Cortex of kidney (tissue), 1 donor: ENCODE measurements at places on chromosomes 13 and 19.

DNA sequence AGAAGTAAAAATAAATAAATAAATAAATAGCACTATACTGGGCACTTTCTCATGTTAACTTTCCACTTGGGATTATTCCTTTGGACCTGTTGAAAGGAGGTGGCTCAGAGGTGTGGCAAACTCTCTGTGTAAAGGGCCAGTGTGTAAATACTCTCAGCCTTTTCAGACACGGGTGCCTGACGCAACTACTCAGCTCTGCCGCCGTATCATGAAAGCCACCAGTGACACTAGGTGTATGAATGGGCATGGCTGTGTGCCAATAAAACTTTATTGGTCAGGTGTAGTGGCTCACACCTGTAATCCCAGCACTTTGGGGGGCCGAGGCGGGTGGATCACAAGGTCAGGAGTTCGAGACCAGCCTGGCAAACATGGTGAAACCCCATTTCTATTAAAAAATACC, 20.1 kb upstream of the SLC39A3 start:
- DNase-seq: no peak

- no peak for DNase-seq
These were observed 178.6 kb downstream of the RBM26 start for GRCh38 chr13:79227418-79227817.

DNA sequence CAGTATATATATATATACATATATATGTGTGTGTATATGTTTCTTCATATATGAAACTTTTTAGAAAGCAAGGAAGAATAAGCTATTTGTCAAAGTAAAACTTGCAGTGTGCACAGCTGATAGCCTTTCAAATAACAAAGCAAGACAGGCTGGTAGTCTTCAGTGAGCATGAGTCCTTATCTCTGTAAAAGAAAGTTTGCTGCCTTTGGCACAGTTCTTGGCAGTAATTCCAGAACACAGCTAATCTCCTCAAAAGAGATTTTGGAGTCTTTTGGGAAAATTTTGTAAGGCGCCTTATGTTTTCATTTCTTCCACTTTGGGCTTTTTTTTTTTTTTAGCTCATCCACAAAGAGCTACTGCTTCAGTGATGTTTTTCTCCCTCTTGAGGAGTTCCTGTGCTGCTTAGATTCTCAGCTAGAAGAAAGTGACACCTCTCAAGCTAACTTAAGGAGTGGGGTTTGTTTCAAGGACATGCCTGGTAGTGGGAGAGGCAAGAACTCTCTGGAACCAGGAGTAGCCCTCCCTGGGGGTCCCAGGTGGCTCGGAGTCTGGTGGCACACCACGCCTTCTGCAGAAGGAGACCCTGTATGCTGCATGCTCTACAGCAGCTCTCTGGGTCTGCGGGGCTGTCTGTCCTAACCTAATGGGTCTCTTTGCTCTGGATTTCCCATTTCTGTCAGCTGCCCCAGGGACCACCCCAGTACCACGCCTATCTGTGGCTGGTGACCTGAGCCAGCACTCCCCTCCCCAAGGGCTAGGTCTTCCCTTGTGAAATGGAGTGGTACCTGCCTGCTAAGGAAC, 58.8 kb downstream of the TNFRSF19 start:
- DNase-seq: no peak

GRCh38 chr19:4543842-4544647, 4.2 kb upstream of the LRG1 start:
- DNase-seq: no peak

DNA sequence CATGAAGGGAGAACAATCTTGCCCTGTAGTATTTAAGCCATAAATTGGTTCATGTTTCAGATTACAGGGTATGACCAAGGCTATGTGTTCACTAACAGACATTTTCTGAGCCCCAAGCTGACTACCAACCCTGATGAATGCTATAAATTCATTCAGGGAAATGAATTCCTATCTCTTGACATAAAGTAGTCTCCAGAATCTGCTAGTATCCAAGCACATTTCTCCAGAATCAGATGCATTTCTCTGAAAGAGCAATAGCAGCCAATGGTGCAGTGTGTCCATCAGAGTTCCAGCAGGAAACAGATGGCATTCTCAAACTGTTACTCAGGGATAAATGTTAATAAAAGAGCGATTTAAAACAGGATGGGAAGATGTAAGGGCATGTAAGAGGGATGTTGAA, 226.4 kb downstream of the COG6 start:
- no peak for DNase-seq

DNA sequence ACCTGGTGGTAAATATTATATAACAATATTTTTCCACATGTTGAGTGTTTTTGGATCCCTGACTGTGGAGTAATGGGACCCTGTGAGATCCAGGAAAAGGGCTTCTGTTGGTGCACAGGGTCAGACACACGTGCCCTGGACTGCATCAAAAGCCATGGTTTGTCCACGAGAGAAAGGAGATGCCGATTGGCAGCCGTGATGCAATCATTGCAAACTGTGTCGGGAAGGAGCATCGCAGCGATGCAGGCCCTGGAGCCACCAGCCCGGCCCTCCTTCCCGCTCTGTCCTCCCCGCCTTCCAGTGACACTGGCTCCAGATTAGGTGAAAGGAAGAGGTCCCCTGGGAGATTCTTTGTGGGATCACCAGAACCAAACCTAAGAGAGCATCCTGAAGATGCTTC, 9.1 kb downstream of the COL4A2 start:
- DNase-seq: no peak

DNA sequence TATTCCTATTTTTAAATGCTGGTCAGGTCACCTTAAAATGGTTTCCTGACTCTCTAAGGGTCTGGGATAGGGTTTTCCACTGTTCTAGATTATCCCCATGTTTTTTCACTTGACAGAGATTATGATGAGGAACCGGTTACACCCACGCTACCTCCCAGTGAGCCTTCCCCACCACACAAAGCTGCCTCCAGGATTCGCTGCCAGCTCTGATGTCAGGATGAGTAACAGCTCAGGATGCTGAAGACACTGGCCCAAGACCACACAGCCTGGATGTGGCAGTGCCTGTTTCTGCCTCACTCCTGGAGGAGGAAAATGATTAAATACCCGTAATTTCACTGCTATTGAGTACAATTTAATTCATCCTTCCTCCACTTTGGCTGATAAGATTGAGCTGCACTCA, 22.9 kb downstream of the ZNF114 start:
- no peak for DNase-seq

GRCh38 chr13:24161010-24161775, 673 bp downstream of the SPATA13 start:
- no peak for DNase-seq

GRCh38 chr19:3879656-3880055, 829 bp upstream of the ATCAY start:
- DNase-seq: no peak

GRCh38 chr19:19443902-19444680, 38.6 kb downstream of the GATAD2A start:
- DNase-seq: no peak

DNA sequence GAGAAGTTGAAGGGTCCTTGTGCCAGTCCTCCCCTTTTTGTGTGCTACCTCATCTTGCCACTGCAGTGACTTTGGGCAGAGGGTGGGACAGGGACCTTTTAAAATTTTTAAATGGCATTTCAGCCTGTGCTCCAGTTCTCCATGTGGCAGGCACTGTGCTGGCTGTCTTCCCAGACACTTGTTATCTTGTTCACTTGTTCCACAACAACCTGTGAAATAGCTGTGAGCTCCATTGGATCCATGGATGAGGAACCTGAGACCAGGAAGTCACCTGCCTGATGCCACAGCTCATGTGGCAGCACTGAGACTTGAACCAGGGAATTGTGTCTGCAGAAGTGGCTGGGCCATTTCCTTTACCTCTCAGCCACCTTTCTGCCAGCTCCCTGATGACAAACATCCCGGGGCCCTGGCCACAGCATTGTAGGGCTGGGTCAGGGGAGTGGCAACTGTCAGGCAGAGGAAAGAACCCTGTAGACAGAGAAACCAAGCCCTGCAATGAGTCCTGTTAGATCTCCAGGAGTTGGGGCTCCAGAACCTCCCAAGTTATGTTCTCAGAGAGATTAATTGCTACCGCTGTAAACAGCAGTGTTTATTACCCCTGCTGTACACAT, 6.4 kb downstream of the EGLN2 start:
- no peak for DNase-seq

DNA sequence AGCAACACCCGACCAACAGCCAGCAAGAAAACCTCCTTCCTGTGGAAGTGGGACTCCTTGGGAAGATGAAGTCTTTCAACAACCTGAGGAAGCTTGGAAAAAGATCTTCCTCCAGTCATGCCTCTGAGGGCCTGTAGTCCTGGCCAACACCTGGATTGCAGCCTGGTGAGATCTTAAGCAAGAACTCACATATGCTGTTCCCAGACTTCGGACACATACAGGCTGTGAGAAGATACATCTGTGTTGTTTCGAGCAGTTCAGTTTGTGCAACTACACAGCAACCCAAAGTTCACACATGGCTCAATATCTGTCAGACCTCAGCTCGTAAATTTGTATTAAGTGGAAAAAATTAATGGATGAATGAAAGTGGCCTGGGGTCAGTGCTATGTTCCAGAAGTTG, 65.1 kb upstream of the UBAC2 start:
- no peak for DNase-seq

DNA sequence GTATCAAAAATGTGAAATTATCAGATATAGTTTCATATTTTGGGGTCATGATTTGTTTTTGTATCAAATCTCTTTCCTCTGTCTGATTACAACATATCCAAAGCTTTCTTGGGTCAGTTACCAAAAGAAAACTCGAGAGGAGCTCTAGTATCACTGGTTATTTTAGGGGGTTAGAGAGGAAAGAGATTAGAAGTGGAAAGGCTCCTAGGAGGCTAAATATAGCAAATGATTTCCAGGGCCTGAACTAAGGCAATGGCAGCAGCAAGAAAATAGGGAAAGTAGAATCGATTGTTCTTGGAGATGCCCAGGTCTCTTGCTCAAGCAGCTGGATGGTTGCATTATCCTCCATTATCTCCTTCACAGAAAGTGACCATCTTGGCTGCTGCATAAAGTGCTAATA, 72.9 kb downstream of the NHLRC3 start:
- DNase-seq: no peak

DNA sequence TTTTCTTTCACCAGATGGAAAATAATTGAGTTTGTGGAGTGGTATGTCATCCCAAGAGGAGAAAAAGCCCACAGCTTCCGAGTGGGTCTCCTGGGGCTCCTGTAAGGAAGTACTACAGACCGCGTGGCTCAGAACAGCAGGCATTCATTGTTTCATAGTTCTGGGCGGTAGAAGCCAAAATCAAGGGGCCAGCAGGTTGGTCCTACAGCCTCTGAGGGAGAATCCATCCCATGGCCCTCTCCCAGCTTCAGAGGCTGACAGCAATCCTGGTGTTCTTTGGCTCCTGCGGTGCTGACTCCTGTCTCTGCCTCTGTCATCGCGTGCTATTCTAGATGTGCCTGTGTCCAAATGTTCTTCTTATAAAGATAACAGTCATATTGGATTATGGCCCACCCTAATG, 362.6 kb downstream of the FGF14 start:
- DNase-seq: no peak

DNA sequence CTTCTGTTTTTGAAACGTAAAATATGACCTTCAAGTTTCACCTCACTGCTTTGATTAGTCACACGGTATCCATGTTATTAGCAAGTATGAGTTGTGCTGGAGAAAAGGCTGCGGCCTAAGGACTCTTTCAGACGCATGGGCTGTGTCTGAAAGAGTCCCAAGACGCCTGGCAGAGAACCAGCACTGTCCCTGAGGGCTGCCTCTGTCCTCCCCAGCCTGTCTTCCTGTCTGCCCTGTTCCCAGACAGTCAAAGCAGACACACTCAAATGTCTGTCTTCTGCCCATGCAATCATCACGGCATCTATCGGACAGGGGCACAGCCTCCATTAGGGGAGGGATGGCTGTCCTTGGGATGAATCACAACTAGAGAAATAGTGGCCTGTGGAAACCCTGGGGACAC, 65.5 kb downstream of the DPY19L3 start:
- no peak for DNase-seq

DNA sequence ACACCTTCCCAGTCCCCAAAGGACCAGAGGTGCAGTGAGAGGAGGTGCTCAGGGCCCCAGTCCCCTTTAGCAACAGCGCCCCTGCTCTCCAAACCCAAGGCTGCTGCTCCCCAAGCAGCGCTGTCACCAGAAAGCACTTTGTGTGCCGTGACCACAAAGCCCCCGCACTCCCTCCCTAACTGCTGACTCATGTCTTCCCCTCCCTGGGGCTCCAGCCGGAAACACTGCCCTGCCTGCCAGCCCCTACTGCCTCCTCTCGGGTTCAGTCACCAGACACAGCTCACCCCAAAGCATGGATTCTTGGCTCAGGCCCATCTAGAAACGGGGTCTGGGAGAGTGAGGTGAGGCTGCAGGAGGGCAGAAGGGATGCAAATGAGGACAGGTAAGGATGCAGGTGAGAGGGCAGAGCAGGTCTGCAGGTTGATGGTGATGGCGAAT, 4.9 kb upstream of the TNFSF14 start:
- DNase-seq: no peak

- no peak for DNase-seq
These were observed 7.5 kb downstream of the FBN3 start for GRCh38 chr19:8141726-8142512.

DNA sequence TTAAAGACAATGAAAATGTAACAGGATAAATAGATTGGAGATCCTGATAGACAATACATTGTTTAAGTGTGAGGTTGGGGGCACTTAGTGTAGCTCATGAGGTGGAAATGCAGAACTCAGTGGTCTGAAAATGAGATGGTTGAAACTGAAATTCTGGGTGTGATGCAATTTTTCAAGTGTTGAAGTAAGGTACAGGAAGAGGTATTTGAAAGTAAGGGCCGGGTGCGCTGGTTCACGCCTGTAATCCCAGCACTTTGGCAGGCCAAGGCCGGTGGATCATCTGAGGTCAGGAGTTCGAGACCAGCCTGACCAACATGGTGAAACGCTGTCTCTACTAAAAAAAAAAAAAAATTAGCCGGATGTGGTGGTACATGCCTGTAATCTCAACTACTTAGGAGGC, 113.0 kb downstream of the UFM1 start:
- no peak for DNase-seq

- DNase-seq: no peak
These were observed 8.3 kb downstream of the COL4A1 start for GRCh38 chr13:110298505-110299282.

- DNase-seq: no peak
These were observed 3.6 kb downstream of the ZIK1 start for GRCh38 chr19:57587529-57587928.

- no peak for DNase-seq
These were observed 42.7 kb downstream of the BRD4 start for GRCh38 chr19:15289673-15290072.

- DNase-seq: no peak
These were observed 91.3 kb downstream of the USP12 start for GRCh38 chr13:27080018-27080948.

DNA sequence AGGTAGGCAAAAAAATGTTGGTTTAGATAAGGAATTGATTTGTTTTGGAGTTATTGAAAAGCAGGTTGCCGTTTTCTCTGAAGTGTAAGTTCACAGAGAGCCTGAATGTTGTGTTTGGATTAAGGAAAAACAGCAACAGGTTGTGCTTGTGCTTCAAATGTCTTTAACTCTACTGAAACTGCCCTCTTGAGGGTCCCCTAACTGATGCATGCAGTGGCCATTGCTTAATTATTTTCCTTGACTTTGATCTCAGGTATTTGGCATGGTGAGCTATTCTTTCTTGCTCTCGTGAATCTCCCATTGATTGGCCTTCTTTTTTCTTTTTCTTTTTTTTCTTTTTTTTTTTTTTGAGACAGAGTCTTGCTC, 3.2 kb downstream of the GARRE1 start:
- no peak for DNase-seq
